Jurkat, Clone E6-1 (cell line): ENCODE measurements at places on chromosomes 1 and 21.

GRCh38 chr1:208967334-208967733 lies 616.2 kb upstream of the CAMK1G start:
- DNase-seq = no peak

DNA sequence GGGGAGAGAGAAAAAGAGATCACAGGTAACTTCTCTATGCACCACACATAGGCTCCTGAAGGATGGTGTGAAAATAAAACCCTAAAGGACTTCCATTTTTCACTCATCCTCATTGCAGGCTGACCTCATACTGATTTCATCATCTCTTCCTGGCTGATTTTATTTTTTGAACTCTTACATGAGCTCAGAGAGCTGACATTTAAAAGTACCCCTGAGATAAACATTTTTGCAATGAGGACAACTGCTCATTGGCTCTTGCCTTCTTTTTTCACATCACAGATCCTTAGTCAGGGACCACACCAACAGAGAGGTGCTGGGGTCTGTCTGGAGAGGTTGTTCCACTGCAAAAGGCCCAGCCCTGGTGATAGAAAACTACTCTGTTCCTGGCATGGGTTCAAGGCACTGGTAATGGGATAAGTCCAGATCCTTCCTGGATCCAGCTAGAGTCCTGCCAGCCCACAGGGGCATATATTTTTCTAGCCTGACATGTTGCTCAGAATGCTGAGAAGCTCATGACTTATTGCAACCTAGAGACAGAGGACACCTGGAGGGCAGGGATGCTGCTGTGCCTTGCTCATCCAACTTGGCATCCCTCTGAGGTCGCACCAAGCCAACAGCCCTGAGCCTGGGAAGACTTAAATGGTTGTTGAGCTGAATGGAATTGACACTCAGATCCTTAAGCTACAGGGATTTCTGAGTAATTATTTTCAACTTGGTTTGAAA lies 360.0 kb downstream of the HHAT start:
- no peak for DNase-seq

GRCh38 chr1:203555076-203555475 lies 61.1 kb downstream of the OPTC start:
- no peak for DNase-seq

DNA sequence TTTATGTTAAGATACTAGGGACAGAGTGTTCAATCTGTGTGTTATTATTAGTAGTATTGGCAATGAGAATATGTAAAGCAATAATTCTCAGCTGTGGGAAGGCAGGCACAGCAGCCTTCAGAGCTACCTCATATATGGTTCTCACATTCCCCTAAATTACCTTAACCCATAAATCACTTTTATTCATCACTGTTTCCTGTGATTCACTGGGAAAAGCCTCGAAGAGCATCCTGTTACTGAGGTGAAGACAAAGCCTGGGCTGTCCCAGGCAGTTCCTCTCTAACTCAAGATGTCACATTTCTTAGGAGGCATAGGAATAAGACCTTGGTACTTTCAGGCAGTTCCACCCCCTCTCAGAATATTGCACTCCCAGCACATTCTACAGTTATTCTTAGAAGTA lies 965.7 kb downstream of the NCAM2 start:
- DNase-seq = no peak

DNA sequence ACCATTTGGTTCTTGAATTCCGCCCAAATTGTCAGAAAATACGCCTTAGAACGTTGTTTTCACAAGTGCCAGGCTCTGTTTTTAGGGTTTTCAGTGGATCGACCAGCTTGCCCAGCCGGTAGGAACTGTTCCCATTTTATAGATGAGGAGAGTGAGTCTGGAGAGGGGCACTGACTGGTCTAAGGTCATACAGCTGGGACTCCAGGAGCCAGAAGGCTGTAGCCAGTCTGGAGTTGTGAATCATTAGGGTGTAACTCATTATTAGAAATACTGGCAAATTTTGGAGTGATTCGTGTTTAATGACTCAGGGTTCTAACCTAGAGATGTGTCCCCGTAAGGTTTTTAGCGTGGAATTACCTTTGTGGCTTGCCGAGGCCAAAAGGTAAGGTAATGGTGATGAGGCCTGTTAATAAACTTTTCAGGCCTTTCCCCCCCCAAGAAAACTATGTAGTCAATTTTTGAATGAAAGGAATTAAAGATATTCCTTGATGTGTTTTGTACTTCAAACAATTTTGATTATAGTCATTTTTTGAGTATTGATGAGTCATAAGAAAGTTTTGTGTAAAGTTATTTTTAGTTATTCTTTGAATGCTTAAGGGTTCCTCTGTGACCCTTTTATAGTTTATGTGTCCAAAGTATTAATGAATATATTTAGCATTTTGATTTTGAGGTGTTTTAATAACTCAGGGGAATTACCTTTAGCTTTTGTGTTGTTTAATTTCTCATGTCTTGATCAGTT lies 2.1 kb downstream of the DYRK1A start:
- no peak for DNase-seq

DNA sequence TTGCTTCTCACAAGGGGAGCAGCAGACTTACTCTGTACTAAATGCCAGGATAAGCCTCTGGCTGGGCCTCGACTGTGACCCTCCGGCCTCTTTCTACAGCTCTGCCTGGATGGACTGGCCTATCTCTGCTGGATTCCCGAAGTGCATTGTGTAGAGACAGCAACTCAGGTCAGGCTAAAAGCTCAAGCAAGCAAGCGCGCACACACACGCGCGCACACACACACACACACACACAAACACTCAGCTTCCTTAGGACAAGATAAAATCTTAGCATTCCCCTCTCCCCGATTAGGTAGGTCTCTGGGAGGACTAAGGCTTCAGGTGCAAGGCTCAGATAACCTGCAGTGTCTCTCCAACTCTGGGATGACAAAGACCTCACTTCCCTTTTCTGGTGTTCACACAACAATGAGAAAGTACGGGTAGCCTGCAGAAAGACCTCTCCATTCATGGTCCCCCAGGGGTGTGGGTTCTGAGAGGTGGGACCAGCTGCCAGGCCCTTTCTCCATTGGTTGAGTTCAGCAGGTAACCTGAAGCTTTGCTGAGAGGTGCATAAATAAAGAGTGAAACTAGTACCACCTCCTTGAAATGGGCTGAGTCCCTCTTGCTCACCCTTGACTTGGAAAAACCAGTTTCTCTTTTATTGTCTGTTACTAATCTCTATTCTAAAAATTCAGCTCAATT lies 155.1 kb upstream of the CAMK1G start:
- DNase-seq = no peak
